Stimulated activated CD4-positive, alpha-beta T cell treated with anti-CD3 and anti-CD28 coated beads, Interleukin-4, amount 100 ng/mL, for 48 hours (primary cell): ENCODE measurements at places on chromosomes 16 and 17.
A peak's percentile ranks its signal among the peaks of the same experiment; 100 is the strongest.

GRCh38 chr16:80986557-80986956 is 20.1 kb downstream of the CMC2 start:
- no peak for DNase-seq

DNA sequence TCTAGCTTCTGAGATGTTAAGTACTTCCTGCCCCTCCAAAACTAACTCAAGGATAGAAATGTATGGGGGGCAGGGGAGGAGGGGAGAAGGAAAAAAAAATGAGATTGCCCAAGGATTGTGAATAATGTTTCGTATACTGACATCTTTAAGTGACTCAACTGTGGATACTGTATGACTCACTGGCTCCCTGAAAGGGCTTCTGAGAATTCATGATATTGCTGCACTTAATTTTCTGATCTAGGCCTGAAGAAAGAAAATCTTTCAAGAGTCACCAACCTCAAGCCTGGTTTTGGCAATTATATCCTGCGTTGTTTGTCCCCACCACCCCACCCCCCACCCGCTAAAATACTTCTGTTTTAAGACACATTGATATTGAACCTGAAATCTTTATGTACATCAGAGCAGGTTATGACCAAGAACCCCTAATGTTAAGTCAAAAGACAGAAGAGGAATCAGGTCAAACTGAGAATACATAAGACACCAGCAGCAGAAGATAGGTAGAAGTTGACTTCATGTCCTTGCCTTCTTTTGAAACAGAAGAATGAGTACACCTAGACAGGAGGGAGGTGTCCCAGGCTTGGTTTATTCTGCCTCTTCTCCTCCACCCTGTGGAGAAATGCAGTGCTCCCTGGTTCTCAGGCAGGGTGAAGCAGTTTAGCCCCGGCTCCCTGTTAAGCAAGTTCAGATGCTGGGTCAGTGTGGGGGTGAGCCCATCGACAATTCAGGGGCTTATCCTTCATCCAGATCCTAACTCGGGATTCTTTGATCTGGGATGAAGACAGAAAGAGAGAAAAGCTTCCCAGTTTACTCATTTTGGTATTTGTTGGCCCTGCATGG is 3.3 kb upstream of the FBXL20 start:
- no peak for DNase-seq

DNA sequence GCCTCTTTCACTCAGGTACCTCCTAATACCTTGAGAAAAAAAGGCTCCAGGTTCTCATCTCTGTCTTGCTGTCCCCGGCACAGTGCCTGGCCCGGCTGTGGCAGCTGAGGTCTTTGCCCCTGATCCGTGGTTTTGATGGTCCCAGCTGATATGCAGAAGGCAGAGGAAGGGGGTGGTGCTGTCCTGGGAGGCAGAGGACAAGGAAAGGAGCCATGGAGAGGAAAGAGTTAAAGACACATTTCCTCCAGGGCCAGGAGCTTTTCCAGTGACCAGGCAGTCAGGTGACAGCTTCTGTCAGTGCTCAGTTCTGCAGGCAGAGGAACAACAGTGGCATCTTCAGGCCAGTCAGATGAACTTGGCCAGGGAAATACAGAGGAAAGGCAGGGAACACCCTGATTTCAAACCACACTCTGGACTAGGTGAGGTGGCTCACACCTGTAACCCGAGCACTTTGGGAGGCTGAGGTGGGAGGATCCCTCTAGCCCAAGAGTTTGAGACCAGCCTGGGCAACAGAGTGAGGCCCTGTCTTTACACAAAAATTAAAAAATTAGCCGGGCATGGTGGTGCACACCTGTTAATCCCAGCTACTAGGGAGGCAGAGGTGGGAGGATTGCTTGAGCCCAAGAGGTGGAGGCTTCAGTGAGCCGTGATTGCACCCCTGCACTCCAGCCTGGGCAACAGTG is 3.3 kb upstream of the COG1 start:
- no peak for DNase-seq

DNA sequence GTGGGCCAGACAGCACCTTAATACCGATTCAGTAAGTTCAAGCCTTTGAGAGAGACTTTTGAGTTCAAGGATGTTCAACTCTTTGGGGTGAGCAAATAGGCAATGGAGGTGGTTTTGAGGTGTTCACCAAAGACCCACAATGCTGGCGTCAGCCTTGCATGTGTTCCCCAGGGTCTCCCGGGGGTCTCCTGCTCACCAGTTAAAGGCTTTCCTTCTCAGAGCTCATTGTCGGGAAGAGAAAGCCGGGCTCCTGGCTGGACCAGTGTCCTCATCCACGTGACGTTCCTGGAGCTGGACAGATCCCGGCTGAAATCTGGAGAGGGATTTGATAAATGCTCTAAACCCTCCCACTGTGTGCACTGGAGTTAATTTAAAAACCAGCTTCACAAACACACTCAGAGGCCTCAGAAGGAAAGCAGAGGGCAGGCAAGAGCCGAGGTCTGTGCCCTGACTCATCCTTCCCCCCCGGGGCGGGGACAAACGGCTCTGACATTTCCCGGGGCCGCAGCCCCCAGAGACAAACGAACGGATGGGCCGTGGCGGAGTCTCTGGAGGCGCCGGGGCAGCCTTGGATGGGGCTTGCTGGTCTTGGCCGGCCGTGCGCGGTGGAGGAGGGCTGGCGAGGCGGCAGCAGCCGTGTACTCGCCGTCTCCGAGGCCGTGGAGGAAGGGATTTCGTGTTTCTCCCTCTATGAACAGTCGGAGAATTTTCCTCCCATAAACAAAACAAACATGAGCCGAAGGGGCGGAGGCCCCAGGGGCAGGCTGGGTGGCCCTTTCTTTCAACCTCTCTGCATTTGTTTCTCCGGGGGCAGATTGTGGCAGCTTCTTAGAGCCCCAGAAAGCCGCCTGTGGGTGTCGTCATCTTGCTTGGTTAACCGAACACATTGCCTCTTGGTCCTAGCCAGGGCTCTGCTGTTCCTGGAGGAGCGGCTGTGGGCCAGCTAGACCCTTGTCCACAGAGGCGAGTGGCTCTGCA is 94.2 kb downstream of the NTN1 start:
- peak; percentile 39 for DNase-seq

DNA sequence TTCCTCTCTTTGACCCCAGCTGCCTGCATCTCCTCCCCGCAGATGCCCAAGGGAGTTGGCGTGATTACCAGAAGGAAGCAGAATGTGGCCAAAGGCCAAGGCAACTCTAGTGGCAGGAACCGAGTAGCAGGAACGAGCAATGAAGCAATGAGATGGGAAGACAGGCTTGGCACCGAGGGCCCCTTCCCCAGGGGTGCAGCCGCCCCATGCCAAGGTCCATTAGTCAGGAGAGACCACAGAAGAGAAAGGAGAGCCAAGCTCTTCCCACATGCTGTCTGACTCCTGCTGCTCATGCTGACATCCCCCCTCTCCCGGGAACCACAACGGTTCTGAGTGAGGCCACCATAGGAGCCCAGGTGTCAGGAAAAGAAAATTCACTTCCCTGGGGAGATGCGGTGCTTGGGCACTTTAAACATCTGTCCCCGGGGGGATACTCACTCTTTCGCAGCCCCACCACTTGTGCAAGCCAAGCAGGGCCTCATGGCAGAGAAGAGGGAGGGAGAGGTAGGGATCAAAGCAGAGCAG is 67.4 kb downstream of the MYO18A start:
- DNase-seq = no peak

DNA sequence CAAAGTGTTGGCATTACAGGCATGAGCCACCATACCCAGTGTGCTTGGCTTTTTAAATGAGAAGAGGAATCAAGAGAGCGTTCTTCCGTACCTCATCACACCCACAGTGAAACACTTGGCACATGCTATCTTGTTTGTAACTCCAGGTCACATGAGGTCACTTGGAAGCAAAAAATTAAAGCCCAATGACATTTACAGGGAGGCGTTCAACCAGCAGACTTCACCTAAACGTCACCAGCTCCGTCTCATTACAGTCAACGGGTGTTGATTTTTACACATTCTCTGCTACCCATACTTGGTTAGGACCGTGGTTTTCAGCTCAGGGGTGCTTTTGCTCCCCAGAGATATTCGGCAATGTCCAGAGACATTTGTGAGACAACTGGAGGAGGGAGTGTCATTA is 127.0 kb downstream of the XYLT1 start:
- DNase-seq = no peak

DNA sequence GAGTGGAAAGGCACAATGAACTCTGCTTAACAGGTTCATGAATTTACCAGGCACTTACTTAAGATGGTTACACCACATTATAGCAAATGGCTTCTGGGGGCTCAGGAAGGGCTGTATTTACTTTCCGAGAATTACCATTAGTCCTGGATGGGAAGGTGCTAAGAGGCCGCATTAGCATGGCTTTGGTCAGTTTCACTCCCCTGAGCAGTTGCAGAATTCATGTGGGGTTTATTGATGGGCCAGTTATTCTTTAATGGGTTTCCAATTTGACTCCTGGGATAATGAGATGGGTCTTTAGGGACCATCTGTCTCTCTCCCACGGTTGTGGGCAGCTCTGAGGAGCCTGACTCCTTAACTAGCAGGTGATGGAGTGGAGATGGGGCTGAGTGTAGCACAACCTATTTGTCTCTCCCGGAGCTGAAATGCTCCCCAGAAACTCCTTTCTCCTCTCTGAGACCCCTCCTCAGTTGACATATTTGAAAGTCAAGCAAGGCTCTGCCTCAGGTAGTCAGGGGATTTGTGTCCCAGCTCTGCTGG is 652.5 kb downstream of the HS3ST4 start:
- no peak for DNase-seq

DNA sequence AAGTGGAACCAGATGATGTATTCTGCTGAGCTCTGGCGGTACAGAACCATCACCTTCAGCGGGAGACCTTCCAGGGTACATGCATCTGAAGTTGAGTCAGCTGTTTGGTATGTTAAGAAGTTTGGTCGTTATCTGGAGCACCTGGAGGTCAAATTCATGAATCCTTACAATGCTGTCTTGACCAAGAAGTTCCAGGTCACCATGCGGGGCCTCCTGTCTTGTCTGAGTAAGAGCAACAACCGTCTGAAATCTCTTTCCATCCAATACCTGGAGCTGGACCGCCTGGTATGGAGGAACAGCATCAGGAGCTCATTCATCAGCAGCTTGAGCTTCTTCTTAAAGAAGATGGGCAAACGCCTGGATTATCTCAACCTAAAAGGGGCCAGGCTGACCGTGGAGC is 4.0 kb downstream of the FBXO39 start:
- DNase-seq = no peak

DNA sequence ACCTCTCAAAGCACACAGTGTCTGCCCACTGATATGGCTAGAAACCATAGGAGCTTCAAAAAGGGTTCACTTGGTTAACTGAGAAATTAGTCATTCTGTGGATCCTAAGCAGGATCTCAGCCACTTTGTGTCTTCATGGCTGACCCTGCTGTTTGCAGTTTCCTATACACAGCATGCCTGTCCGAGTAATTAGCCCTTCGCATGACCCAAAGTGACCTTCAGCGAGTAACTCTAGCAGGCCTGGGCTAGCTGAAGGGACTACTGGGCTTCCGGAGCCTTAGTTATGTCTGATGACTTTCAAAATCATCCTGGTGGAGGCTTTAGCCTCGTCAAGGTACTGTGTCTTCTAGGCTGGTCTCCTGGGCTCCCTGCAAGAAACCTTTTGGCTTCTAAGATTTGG is 28.9 kb upstream of the FBXW10B start:
- DNase-seq = no peak

DNA sequence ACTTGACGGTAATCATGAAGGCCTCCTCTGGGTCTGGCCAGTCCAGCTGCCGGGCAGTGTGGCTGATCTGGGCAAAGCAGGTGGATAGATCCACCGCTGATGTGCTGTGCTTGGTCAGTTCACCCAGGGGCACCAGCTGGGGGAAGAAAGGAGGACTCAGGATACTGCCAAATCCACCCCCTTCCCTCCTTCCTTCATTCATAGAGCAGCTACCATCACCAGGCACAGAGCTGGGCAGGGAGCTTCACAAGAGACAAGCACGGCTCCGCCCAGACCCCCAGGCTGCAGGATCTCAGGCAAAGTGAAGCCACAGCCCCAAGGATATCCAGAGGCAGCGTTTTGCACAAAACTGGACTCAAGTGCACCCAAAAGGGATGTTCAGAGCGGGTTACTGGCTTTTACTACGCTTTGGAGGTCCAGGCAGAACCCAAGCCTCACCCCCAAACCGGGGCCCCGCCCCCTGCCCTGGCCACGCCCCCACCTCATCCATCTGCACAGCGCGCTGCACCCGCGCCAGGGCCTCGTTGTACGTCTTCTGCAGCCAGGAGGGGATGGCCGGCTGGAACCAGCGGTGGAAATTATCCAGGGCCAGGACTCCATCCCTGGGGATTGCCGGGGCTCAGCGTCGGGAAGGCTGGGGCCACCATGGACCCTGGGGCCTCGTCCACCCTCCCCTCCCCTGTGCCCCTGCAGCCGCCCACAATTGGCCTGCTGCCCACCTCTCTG is 9.1 kb downstream of the UNC13D start:
- DNase-seq = no peak

DNA sequence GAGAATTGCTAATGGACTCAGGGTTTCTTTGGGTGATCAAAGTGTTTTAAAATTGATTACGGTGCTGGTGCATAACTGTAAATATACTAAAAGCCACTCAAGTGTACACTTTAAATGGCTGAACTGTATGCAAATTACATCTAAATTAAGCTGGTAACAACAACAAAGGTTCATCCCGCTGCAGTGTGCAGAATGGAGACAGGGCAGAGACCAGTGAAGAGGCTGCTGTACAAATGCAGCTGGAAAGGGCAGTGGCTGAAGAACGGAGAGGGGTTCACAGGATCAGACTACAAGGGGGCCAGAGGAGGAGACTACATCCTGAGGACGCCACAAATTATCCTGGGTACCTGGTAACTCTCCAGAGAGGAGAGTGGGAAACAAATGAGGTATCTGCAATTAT is 9.0 kb upstream of the ITGAE start:
- DNase-seq = no peak

DNA sequence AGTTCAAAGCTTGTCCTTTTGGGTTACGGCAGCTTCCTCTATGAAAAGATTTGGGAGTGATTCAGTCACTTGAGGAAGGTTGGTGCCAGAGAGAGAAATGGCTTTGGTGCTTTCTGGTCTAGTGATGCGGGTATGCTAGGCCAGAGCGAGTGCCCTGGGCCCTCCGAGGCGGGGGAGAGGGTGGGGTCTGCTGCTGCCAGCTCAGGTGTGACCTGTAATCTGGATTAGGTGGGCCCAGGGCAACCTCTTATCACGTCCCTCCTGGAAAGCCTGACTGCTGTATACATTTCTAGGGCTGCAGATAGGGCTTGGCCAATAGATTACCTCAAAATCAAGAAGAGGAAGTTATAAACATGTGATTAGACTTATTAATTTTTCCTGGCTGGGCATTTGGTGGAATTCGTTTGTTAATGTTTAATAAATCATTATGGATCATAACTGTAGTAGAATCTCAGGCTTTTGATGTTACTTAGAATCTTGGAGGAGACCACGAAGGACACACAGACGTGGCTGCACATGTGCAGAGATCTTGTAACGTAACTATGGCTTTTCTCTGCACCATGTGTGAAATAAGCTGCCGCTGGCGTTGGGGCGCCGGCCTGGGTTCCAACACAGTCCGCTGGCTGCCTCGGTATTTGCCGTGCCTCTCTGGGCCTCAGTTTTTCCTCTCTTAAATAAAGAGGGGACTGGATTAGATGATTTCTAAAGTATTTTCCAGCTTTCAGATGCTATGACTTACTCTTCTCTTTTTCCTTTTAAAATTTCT is 1.2 kb downstream of the IRF8 start:
- no peak for DNase-seq
